ENCODE measurements at places on chromosomes 4 and X.

DNA sequence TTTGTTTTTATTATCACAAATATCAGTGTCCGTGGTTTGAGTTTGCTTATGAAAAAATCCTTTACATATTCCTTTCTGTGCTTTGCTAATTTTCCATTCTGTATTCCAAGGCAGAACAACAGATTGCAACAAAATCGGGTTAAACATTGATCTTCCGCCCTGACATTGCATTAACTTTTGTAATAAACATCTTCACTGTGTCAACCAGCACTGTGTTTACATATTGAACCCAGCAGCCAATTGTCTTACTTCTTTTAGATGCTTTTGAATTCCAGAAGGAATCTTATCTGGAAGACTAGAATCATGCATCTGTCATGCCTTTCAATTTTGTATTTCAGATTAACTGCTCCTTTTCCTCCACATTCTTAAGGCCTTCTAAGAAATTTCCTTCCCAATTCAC is 147.8 kb upstream of the CXXC4 start:
- no peak for DNase-seq

DNA sequence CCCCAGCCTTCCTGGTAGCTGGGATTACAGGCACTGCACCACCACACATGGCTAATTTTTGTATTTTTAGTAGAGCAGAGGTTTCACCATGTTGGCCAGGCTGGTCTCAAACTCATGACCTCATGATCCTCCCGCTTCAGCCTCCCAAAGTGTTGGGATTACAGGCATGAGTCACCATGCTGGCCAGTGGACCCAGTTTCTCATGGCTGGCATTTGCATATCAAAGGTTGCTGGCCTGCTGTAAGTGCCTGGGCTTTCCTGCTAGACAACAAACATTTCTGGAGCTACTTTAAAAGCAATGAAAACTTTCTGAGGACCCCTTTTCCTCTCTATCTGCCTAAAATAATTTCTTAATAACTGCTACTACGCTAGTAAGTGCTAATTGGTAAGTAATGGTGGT is 228.2 kb downstream of the PCDH10 start:
- DNase-seq: no peak

GRCh38 chr4:82425478-82425877 is 4.8 kb downstream of the HNRNPDL start:
- DNase-seq: no peak

DNA sequence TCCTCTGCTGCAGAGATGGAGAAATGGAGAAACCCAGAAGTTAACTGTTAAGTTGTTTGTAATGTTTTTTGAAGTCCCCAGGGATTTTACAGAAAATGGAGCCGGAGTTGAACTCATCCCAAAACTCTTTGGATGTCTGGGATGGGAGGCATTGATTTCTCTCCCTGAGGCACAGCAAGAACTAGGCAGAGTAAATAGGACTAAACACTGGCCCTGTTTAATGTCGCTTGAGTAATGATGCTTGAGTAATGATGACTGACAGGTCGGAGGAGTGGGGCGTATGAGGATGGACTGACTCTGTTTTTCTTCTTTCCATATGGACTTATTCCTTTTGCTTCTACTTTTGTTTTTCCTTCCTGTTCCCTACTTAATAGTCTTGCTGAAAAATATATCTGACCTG is 69.9 kb downstream of the ARHGAP10 start:
- DNase-seq: no peak

DNA sequence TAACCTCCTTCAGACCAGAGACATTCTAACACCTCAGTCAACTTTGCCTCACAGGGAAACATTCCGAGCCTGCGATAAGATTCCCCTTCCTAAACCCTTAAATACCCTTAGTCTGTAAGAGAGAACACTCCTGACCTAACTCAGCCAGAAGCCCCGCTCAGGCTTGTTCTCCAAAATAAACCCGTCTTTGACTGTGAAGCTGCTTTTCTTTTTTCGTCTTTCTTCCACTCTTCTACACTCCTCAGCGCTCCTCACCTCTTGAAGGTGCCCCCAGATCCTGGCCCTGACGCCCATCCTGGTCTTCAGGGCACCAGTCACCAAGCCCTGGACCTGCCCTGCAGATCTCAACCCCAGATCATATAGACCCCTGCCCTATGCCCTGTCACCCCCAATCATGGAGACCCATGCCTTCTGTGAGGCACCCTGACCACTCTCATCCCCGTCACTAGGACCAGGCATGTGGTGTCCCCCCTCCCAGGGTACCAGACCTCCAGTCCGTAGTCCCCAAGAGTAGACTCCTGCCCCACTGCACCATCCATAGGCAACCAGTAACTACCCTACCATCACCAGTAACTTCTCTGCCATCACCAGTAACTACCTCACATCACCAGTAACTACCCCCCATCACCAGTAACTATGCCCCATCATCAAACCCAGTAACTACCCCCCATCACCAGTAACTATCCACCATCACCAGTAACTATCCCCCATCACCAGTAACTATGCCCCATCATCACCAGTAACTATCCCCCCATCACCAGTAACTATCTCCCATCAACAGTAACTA is 3.5 kb downstream of the ASMTL start:
- no peak for DNase-seq

DNA sequence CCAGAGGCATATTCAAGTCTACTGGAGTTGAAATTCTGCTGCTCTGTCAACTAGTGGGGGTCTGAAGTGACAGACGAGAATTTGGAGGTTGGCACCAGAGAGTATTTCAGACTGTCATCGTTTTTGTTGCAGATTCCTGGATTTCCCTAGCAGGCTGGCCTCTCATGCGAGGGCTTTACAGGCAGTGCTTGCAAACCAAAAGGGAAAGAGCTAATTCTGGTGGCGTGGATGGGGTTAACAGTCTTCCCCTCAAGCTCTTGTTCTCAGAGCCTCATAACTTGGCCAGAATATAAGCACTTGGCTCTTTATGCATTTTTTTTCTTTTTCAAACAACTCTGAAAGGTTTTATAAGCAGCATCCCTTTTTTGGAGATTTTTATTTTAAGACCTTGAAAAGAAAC is at the start of gene SPARCL1:
SPARCL1 (minus strand) TSS at position 190 of the 400 bp plus-strand sequence. CDS start 29,802 bp downstream, outside the sequence.
- DNase-seq: no peak

- no peak for DNase-seq
These were observed 2.3 kb downstream of the FRMPD3 start for GRCh38 chrX:107451731-107452130.

GRCh38 chr4:182812916-182813315 is 104.3 kb downstream of the DCTD start:
- DNase-seq: no peak

DNA sequence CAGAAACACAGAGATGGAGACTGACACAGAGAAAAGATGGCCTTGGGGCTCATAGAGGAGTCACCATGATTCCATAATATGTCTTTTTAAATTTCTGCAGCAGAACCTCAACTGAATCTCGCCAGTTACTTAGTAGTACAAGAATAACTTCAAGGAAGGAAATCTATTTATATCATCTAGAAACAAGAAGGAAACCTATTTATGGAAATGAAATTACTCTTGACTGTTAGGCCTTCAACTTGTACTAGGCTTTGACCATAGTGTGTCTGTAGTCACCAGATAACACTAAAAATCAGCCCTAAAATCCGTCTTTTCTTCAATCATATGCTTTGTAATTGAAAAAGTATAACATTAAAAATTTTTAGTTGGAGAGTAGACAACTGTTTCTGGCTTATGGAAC is 740.4 kb downstream of the TRIML1 start:
- no peak for DNase-seq

GRCh38 chr4:11489453-11490083 is 60.9 kb upstream of the HS3ST1 start:
- no peak for DNase-seq

- DNase-seq: no peak
These were observed 9.5 kb downstream of the DOK7 start for GRCh38 chr4:3472411-3473141.

DNA sequence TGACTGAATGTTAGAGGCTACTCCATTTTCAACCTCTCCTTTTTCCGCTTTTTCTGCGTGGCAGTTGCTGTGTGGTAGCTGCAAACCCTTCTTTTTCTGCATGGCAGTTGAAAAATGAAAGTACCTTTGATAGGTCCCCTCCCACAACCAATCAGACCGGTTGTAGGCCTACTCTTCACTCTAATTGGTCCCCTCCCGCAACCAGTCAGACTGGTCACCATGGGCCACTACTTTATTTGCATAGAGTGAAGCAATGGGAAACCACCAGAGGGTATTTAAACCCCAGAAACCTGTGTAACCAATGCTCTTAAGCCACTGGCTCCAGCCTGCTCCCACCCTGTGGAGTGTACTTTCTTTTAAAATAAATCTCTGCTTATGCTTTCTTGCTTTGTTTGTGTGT is 877.8 kb downstream of the FAM133A start:
- no peak for DNase-seq

DNA sequence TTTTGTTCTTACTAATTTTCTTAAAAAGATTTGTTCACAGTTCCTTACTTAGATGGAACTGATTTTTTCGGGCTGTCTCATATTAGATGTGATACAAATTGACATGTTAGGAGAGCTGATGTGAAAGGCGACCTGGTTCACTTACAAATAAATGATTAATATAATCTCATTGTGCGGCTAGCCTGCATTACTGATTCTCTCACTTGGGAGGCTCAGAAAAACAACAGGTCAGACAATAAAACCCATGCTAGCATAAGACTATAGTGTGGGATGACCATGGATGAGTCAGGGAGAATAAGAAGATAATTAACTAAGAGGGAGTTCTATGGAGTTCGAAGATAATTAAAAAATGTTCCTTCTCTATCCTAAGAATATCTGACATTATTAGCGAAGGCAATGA is 40.8 kb downstream of the RTL9 start:
- DNase-seq: no peak

DNA sequence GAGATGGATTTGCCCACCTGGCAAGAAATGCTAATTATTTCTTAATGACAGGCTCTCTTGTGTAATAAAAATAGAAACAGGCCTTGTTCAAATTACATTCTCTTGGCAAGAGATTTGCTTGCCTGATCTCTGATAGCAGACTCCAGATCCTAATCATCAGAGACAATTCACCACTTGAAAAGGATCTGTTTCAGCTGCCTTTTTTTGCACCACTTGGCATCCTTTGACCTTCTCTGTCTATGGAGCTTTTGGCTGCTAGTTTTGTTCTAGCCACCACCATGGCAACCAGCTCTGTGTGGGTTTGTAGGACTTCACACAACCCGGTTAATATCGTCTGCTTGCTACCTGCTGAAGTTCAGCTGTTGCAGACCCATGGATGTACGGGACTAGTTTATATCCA is 241.1 kb upstream of the TLL1 start:
- DNase-seq: no peak

DNA sequence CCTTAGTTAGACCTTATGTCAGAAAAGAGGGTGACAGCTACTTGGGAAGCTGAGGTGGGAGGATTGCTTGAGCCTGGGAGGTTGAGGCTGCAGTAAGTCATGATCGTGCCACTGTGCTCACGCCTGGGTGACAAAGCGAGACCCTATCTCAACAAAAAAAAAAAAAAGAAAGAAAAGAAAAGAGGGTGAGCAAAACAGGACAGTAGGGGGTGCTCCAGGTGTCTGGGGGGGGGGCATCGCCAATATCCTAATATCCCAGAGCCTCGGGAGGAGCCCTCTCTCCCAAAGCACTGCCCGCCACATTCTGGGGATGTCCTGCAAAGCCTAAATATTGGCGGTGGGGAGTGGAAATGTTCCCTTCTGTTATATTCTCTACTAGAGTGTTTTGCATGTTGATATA is 120.9 kb upstream of the TBL1X start:
- no peak for DNase-seq

DNA sequence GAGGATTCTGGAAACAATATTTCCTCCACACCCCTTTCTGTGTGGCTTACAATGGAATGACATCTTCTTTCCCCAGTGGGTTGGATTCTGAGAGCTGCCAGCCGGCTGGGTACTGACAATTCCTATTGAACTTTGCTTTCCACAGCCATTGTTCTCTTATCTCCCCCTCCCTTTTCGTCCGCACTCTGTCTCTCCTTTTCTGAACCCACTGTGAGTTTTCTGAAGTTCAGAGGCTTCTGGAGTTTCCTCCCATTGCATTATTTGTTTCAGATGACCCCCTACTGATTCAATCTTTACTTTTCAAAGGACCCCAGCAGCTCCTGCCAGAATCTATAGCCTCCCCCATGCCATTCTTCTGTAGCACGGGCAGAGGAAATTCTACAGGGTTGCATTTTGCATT is 10.4 kb downstream of the SMPX start:
- DNase-seq: no peak

DNA sequence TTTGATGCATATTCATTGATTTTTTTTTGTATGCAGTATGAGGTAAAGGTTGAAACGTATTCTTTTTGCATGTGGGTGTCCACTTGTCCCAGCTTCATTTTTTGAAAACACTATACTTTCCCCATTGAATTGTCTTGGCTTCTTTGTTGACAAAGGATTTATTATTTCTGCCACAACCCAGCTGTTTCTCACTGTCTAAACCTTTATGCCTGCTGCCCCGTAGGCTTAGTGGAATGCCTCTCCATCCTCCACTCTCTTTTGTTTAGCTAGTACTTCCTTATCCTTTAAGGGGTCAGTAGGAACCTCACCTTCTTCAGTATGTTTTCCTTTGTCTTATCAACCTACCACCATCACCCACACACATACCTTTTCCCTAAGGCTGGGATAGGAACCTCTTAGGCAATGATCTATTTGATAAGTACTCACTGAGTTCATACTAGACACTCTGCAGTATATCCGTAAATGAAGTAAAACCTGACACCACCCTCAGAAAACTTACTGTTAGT is 8.5 kb downstream of the FMR1 start:
- DNase-seq: no peak
